ENCODE measurements at places on chromosomes 1 and 21.

- DNase-seq = peak; percentile 59
Observed at GRCh38 chr1:97441966-97442365, 478.9 kb downstream of the DPYD start.

DNA sequence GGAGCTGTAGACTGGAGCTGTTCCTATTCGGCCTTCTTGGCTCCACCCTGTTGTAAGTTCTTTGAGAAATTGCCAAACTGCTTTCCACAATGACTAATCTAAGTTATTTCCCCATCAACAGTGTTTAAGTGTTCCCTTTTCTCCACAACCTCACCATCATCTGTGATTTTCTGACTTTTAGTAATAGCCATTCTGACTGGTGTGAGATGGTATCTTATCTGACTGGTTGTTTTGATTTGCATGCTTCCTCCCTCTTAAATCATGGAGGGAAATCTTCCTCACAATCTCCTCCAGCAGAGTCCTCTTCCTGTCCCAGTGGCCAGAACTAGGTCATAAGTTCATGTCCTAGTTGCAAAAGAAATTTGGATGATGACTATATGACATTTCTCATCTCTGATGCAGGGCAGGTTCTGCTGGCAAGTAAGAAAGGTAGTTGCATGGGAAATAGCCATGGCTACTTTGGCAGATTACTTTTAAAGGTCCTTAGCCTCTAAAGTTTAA, 294.0 kb downstream of the LRRC40 start:
- DNase-seq = no peak

DNA sequence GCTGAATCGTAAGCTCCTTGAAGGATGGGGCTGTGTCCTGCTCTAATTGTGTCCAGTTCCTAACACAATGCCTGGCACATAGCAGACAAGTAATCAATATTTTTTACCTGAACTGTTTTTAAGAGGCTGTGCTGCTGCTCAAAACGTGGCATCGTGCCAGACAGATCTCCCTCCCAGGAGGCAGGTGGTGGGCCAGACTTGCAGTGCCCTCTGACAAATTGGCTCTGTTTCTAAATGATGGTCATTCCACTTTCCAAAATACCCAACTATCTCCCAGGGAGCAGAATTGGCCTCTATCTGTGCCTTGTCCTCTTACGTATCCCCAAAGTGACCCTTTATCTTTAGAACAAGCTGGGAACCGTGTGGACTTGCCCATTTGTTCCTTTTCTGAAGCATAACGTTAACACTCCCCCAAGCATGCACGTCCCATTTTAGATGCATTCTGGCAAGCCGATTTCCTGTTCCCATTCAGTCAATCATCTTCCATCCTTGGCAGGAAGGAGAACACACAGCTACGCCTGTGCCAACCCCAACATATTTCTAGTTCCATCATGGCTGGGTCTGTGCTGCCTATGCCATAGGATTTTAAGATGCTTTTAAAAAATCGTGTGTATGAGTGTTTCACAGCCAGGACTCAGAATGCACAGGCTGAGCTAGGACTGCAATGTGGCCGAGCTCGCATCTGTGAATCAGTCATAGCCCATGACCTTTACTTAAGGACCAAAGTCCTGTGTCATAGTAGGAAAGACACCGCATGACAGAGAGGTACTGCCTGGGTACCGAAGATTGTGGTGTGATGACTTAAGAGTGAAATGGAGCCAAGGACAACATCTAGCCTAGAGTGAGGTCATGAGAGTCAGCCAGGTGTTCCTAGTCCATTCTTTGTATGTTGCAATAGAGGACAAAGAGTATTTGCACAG, 408.6 kb downstream of the PRDM2 start:
- DNase-seq = no peak

GRCh38 chr21:45698493-45699184, 55.1 kb downstream of the PCBP3 start:
- no peak for DNase-seq

DNA sequence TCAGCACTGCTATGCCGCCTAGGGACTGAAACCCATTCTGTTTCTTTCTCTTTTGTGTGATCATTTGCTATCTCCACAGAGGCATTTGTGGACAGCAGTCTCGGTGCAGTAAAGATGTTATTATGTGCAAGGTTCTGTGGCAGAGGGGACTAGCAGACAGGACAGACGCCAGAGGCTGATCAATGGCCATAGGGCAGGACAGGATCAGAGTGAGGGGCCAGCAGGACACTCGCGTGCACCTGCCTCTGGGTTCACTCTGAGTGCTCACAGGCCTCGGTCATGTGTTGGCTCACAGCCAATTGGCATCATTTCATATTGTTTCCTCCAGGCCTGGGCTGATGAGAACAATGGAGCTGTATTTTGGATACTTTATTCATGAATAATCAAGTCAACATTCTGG, 212.6 kb downstream of the TGFB2 start:
- DNase-seq = peak; percentile 93

GRCh38 chr1:245481261-245481660, 326.5 kb downstream of the KIF26B start:
- DNase-seq = no peak

- DNase-seq = peak; percentile 82
Observed at GRCh38 chr1:87151500-87152421, 176.9 kb upstream of the LMO4 start.

- peak; percentile 60 for DNase-seq
Observed at GRCh38 chr1:9822897-9823692, 670 bp downstream of the CLSTN1 start.

DNA sequence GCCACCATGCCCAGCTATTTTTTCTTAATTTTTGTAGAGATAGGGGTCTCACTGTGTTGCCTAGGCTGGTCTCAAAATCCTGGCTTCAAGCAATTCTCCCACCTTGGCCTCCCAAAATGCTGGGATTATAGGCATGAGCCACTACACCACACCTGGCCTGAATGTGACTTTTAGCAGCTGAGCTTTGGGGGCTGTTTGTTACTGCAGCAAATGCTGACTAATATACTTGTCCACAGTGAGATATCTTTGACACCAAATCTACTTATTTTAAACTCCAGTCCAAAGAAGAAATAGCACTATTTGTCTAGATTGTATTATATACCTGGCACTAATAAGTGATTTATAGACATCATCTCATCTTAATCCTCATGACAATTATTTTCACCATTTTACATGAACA, 30.5 kb downstream of the LRRC52 start:
- no peak for DNase-seq

GRCh38 chr1:234934611-234935033, 194.0 kb downstream of the TOMM20 start:
- DNase-seq = no peak

DNA sequence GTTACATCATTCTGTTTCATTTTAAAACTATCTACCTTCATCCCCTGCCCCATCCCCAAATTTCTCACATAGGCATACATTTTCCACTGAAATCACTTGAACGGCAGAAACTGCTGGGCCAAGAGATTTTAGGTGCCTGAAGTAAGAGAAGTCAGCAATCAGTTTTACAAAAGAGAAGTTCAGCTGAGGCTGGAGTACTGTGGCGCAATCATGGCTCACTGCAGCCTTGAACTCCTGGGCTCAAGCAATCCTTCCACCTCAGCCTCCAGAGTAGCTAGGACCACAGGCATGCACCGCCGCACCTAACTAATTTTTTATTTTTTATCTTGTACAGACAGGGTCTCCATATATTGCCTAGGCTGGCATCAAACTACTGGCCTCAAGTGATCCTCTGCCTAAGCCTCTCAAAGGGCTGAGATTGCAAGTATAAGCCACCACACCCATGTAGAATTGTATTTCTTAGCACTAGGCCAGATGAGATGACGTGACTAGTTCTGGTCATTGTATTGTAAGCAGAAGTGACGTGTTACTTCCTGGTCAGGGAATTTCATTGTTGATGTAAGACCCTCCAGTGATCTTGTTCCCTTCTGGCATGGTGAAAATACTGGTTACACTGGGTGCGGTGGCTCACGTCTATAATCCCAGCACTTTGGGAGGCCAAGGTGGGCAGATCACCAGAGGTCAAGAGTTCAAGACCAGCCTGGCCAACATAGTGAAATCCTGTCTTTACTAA, 7.1 kb downstream of the BECN2 start:
- no peak for DNase-seq

GRCh38 chr1:226279498-226279897, 29.5 kb downstream of the LIN9 start:
- no peak for DNase-seq

DNA sequence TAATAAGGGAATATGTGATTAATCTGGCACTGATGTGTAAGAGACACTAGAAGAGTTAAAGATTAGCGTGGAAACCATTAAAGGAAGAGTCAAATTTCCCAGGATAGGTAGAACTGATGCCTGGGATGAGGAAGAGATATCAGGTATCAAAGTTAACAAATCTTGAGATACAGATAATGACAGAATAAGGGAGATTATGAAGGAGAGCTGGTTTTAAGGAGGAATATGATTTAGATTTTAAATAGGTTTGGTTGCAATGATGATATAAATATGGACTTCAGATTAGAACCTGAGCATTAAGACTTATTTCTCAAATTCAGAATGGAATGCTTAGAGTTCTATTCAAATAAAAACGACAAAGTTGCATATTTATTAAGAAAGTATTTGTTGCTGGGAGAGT, 26.2 kb downstream of the MAGI3 start:
- peak; percentile 40 for DNase-seq

GRCh38 chr1:164337885-164338284, 221.1 kb upstream of the PBX1 start:
- no peak for DNase-seq

DNA sequence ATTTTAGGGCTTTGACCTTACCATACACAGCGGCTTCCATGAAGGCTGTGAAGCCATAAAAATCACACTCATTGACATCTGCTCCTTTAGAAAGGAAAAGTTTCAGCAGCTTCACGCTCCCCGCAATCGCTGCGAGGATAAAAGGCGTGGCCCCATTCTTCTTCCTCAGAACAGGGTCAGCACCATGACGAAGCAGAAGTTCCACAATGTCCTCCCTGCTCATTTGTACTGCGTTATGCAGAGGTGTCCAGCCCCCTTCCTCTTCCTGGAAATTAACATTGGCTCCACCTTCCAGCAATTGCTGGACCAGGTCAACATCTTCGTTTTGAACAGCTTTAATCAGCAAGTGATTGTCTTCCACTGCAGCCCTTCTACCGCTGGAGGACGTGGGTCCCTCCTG, 2.7 kb downstream of the RNASEL start:
- DNase-seq = no peak

- no peak for DNase-seq
Observed at GRCh38 chr1:193458628-193459027, 272.2 kb upstream of the B3GALT2 start.

GRCh38 chr21:38388203-38388602, 110.1 kb downstream of the ERG start:
- DNase-seq = no peak

Measured in DMS53 (cell line).